ENCODE measurements at places on chromosomes 16 and 17.
A peak's percentile ranks its signal among the peaks of the same experiment; 100 is the strongest.

DNA sequence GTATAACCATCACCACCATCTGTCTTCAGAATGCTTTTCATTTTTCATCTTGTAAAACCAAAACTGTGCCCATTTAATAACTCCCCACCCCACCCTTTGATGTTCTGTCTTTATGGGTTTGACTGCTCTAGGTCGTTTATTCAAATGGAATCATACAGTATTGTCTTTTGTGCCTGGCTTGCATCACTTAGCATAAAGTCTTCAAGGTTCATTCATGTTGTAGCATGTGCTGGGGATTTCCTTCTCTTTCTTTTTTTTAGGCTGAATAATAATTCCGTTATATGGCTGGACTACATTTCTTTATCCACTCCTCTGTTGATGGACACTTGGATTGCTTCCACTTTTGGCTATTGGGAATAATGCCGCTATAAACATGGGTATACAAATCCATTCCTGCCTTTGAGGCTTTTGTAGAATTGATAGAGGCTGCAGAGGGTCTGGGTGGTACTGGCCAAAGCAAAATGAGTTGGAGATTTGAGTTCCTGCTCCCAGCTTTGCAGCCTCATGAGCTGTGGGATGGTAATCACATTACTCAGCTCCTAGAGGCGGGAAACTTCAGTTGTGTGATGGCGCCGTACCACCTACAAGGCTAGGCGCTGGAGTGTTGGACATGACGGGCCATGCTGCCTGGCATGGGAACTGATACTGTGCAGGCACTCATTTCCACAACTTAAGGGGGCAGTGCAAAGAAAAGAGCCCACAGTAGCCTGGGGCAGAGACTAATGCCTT lies 64.8 kb downstream of the CLEC16A start:
- DNase-seq, result no peak

GRCh38 chr17:74354123-74354522 lies 7.5 kb downstream of the BTBD17 start:
- peak; percentile 77 for DNase-seq

DNA sequence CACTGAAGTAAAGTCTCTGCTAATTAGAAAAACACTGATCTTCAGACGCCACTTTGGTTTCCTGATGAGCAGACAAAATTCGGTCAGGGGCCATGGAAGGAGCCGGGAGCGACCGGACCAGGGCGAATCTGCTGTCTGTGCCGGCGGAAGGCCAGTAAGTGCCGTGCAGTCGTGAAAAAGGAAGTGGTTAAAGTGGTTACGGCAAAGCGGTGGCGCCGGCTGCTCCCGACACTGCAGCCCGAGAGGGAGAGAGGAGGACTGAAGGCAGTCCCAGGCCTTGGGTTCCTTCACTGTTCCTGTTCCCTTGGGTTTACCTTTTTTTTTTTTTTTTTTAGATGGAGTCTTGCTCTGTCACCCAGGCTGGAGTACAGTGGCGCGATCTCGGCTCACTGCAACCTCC lies 17.3 kb upstream of the HEXD start:
- DNase-seq, result peak; percentile 90

- DNase-seq, result no peak
These were observed 6.3 kb upstream of the SLC38A8 start for GRCh38 chr16:84048871-84049270.

DNA sequence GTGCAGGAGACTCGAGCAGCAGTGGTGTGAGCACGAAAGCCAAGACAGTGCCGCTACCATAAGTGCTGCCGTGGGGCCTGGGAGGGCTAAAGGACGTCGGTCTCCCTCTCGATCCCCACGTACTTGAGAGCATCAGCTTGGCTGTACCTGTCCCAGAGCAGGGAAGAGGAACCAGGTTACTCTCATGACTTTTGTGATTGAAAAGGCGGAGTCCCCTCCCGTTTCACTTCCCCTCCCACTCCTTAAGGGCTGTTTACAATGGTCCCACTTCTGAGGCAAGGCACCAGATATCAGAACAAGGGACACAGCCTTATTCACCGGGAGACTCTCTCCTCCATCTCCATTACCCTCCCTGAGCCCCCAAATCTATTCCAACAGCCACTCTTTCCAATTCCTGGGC lies 20.1 kb downstream of the CNTNAP1 start:
- no peak for DNase-seq

GRCh38 chr17:42819939-42820535 lies 4.0 kb downstream of the BECN1 start:
- DNase-seq, result peak; percentile 74

GRCh38 chr17:43024407-43025289 lies at the start of gene RND2:
Gene RND2, plus strand, starts transcription at chr17:43025231. Its CDS starts 117 bp downstream, at chr17:43025348.
- no peak for DNase-seq

GRCh38 chr17:76640550-76641380 lies 2.8 kb downstream of the ST6GALNAC1 start:
- DNase-seq, result no peak

DNA sequence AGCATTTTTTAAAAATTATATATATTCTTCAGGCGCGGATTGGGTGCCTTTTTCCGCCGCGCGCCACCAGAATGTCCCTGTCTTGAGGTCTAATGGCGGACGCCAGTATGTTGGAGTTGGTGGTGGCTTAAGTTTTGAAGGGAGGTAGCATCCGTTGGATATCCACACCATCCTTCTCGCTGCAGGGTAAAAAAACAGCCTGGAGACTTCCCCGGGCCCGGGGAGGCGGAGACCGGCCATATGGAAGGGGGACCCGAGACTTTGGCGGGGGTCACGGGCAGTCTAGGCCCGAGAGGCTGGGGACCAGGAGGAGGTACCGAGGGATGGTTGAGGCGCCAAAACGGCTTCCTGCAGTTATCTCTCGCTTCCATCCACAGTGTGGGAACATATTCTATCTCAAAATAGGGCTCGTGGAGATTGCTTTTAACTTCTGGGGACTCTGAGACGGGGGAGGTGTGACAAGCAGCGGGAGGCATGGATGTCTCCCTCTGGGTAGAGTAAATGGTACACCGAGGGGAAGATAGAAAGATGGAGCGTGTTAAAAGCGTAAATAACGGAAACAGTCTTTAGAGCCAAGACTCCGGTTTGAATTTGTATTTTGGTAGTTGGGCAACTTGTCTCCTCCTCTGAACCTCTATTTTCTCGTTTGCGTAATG lies at the start of gene SF3B3:
SF3B3 (plus strand) TSS at position 74 of the 656 bp plus-strand sequence. CDS start 2,841 bp downstream, outside the sequence.
- peak; percentile 68 for DNase-seq

GRCh38 chr16:54216268-54216667 lies 70.3 kb downstream of the IRX3 start:
- no peak for DNase-seq

- DNase-seq, result peak; percentile 41
These were observed 37.0 kb upstream of the CDH1 start for GRCh38 chr16:68700120-68700519.

GRCh38 chr17:79631640-79632431 lies 21.0 kb upstream of the RBFOX3 start:
- no peak for DNase-seq

DNA sequence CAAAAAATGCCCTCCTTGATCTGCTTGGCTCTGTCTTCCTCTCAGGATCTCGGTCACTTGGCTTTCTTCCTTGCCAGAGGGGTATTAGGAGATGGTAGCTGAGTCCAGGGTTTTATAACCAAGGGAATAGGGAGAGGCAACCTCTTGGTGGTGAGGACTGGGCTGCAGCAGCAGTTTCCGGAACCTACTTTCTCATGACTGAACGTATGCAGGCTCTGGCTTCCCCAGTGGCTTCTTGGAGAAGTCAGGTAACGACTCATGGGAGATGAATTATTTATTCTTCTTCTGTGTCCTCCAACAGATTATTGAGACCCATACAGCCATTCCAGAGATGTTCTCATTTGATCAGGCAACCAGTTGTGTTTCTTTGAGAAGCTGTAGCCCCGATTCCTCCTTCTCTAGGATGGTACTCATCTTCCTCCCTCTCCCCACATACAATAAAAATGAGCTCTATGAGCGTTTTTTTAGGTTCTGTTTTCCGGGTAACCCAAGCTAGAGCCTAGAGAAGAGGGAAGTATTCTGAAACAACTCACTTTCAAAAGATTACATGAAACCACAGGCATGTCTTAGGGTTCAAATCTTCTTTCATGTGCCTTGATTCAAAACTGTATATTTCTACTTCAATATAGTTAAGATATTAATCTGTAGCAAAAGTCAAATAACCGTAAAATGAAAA lies 22.3 kb upstream of the DHX40 start:
- DNase-seq, result no peak

DNA sequence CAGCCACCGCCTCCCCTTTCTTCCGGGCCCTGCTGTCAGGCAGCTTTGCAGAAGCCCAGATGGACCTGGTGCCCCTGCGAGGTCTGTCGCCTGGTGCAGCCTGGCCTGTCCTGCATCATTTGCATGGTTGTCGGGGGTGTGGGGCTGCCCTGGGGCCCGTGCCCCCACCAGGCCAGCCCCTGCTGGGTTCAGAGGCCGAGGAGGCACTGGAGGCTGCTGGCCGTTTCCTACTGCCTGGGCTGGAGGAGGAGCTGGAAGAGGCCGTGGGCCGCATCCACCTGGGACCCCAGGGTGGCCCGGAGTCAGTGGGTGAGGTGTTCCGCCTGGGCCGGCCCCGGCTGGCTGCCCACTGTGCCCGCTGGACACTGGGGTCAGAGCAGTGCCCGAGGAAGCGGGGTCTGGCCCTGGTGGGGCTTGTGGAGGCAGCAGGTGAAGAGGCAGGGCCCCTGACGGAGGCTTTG lies 5.5 kb upstream of the TGFB1I1 start:
- DNase-seq, result no peak

DNA sequence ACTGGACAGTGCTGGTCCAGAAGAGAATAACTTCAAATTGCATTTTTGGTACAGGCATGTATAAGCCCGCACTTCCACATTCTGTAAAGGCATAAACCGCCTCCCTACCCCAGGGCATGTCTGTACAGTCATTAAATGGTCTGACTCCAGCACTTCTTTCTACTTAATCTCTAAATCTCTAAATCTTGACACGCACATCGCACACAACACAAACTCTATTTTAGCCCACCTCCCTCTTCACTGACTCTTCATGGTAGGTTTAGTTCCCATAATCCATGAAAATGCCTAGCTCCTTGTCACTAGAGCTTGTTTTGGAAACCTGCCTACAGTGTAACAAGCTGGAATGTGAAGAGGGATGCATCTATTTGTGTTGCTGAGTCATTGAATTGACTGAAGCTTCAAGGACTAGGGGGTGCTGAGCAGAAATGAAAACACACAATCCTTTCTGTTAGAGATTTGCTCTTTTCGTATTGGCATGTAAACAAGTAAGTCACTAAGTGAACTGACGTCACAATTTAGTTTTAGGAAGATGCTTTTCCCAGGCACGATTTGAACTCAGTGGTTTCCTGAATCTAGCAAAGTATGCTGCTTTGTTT lies 1.6 kb upstream of the DUSP14 start:
- DNase-seq, result peak; percentile 42

DNA sequence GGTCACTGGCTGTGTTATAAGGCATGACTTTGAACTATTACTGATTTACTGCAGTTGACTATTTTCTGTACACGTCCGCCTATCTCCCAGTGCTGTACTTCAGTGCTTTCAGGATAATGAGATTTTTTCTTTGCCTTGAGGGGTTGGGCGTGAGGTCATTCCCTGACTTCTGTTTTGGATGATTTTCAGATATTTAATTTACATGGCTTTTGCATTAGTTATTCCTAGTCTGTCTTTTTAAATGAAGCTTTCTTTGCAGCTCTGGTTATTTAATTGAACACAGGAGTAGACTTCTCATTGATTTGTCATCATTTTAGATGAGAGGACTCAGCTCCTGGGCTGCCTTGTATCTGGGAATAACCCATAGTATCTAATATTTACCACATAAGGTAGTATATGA lies 23.7 kb downstream of the WIPF2 start:
- no peak for DNase-seq

GRCh38 chr17:3821101-3821500 lies 20.1 kb upstream of the ITGAE start:
- DNase-seq, result no peak

DNA sequence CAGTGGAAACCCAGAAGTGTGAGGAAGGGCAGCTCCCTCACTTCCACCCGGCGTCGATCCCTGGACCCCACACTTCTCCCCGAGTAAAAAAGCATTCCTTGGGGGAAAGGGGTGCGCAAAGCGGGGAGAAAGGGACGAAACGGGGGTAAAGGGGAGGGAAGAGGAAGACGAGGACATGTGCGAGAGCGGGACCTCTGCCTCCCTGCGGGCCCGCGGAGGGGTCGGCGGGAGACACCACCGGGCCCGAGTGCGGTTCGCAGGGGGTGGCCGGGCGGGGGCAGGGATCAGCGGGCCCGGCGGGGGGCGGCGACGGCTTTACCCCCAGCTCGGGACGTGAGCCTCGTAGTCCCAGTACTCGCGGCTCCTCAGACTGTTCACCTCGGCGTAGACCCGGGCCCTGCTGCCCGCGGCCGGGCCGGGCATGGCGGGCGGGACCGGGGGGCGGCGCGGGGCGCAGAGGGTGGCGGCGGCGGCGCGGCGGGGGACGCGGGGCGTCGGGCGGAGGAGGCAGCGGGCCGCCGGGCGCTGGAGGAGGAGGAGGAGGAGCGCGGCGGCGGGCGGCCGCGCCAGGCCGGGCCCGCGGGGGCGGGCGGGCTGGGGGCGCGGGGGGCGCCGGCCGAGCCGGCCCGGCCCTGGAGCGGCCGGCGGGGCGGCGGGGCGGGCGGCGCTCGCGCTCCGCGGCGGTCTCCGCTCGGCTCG lies 443 bp downstream of the CSNK2A2 start:
- DNase-seq, result no peak

DNA sequence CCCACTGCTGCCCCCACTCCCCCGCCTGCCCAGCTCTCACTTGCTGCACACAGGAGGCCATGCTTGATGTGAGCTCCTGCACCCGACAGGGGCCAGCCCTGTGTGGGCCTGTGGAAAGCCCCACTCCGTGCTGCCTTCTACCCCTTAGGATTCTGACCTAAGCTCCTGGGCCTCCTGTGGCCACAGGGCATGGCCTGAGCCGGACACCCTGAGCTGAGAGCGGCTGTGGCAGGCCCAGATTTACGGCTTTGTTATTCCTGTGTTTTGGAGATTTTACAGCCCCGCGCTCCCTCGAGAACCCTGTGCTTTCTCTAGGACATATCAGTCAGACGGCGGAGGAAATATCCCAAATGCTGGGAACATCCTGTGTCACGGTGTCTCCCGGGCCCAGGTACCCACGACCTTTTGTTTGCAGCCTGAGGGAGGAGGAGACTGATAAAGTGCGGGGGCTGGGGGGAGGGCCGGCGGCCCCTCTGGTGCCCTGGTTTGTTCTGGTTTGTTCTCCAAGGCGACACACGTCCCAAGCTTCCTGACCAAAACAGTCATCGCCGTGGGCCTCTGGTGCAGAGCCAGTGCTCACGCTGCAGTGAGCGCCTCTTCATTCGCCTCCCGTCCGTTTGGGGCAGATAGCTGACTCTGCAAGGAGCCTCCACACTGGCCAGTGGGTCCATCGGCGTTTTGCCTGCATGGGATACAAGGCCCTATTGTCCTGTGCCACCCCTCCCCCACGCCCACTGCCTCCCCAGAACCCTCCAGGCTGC lies 363.4 kb downstream of the C16orf95 start:
- no peak for DNase-seq
